ENCODE measurements at places on chromosomes 6 and 20.

DNA sequence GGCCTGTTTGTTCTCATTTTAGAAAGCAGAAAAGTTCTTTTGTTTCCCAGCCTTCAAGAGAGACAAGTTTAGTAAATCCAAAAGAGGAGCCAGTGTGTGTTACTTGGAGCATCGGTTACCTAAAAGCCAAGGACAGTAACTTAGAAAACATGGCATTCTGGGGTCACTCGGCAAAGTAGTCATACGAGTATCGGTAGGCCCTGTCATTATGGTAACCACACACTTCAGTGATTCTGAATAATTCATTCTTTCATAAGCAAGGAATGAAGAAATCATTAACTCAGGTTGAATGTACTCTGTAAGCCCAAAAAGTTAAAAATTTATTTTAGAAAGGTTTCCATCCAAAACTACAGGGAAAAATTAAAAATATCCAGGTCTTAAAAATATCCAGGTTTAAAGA lies 34.0 kb downstream of the CNKSR3 start:
- DNase-seq: no peak

- no peak for DNase-seq
Measured at GRCh38 chr6:20948556-20948955, 414.3 kb downstream of the CDKAL1 start.

DNA sequence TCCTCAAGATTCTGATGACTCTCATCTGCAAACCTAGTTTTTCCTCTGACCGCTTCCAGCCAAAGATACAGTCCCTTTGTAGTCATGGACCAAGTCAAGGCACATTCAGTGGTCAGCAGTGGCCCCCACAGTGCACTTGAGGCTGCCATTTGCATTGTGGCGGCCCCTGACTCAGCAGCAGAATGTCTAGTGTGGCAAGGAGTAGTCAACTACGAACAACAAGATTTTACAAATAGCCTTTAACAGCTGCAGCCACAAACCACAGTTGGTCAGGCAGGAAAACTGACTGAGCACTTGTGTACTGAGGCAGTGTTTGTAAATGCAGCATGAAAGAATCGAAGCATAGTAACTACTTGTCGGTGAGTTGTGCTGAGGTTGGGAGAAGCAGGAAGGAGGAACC lies 49.6 kb downstream of the SLC2A12 start:
- DNase-seq: no peak

DNA sequence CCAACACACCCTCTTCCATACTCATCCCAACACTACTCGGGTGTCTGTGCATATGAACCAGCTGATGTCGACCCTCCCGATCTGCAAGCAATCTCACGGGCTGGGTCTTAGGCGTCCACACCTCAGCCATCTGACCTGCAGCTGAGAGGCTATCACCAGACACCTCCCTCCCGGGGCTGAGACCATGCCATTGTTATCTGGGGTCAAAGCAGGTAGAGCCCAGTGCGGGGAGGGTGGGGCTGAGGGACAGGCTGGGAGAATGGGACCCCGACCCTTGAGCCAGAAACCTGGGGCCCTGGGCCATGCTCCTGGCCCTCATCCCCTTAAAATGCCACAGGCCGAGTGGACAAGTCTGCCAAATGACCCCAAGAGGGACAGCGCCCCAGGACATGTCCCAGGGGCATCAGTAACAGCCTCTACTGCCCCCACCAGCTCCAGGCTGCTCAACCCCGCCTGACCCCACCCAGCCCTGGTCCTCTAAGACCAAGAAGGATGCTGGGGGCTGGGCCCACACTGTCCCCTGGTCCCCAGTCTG lies 146.7 kb upstream of the CST7 start:
- no peak for DNase-seq
